Fibroblast of villous mesenchyme (primary cell): ENCODE measurements at places on chromosomes 7 and 10. TPM values are rescaled to one million over a fixed set of nuclear protein-coding genes. Genes with fewer than 3 reads are reported as not detected.

The MOGAT3 gene
- total RNA-seq: not detected in 2 replicates

The SLC18A2 gene
- total RNA-seq: under 0.01 TPM in 1 of 2 replicates, not detected in the other

The OR13A1 gene
- total RNA-seq: not detected in 2 replicates

The MYO1G gene
- total RNA-seq: under 0.01 TPM in 2 replicates

The MACROH2A2 gene
- total RNA-seq: 3.9 TPM in 2 replicates

The GIMAP8 gene
- total RNA-seq: under 0.01 TPM in 1 of 2 replicates, not detected in the other

The LLCFC1 gene
- not detected in 2 replicates for total RNA-seq

The IQCE gene
- total RNA-seq: 13.2 and 13.4 TPM in 2 replicates

The ABCB4 gene
- under 0.01 and 0.32 TPM in 2 replicates for total RNA-seq

The PODXL gene
- 5.8 and 17.3 TPM in 2 replicates for total RNA-seq

The CDH23 gene
- under 0.01 TPM in 2 replicates for total RNA-seq

The CRPPA gene
- total RNA-seq: 1.6 and 2.6 TPM in 2 replicates

The NACAD gene
- total RNA-seq: 2.6 and 3.9 TPM in 2 replicates

The ODAD2 gene
- 3.2 and 4.3 TPM in 2 replicates for total RNA-seq

The HTRA1 gene
- total RNA-seq: 88.9 and 160 TPM in 2 replicates

The MMRN2 gene
- total RNA-seq: 0.86 and 2.3 TPM in 2 replicates

The ECHDC3 gene
- 1.3 and 12.6 TPM in 2 replicates for total RNA-seq
